Mesothelial cell of epicardium (in vitro differentiated cells): ENCODE measurements at places on chromosomes 6 and 20. TPM values are rescaled to one million over a fixed set of nuclear protein-coding genes. Genes with fewer than 3 reads are reported as not detected.

DNA sequence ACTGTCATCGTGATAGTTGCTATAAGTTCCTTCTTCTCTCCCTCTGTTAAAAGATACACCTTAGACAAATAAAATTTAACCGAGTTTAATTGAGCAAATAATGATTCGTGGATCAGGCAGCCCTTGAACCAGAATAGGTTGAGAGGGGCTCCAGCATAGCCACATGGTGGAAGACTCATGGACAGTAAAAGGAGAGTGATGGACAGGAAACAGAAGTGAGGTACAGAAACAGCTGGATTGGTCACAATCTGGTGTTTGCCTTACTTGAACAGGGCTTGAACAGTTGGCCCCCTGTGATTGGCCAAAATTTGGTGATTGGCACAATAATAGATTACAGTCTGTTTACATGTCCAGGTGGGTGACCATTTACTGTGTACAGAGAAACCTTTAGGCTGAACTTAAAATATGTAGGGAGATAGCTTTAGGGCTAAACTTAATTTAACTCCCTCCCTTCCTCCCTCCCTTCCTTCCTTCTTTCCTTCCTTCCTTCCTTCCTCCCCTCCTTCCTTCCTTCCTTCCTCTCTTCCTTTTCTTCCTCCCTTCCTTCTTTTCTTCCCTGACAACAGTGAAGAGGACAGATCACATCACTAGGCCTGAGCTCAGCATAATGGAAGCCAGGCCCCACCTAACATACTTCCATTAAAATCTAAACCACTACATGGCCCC lies 531.8 kb upstream of the JARID2 start:
- no peak overlapping the region for H3K27ac ChIP-seq
- H3K4me1 ChIP-seq, result peaks cover 2% of the 10 kb centered on the region
- no peak for DNase-seq
- no peak overlapping the region for H3K4me3 ChIP-seq

- H3K36me3 ChIP-seq, result no peaks in the 10 kb centered on the region
- H3K4me1 ChIP-seq, result no peaks in the 10 kb centered on the region
- DNase-seq, result no peak
- H3K27me3 ChIP-seq, result no peaks in the 10 kb centered on the region
- H3K27ac ChIP-seq, result no peak overlapping the region
These were observed 1131.7 kb upstream of the EYS start for GRCh38 chr6:66838764-66839163.

Gene GTSF1L
- not detected in 3 replicates for total RNA-seq

Gene ZSCAN16
- total RNA-seq, result 9.1 to 11.7 TPM (median 11.3 TPM) in 3 replicates

Gene E2F3
- 24.2 to 24.7 TPM (median 24.4 TPM) in 3 replicates for total RNA-seq

DNA sequence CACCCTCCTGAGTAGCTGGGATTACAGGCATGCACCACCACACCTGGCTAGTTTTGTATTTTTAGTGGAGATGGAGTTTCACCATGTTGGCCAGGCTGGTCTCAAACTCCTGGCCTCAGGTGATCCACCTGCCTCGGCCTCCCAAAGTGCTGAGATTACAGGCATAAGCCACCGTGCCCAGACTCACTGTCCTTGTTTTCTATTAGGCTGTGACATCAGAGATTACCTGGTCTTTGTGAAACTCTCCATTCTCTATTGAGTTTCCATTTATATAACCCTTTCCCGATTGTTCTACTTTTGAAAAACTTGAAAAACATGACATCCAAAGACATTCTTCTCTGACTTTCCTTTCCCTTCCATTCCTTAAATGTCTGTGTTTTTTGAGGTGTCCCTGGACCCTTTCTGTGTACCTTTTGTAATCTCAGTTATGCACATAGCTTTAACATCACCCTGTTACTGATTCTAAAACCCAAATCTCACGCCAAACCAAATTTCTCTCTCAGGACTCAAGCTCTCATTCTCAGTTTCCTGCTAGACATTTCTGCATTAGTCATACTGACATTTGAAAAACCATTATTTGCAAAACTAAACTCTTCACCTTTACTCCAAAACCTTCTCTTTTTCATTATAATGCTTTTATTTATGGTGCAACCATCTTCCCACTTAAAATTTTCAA lies 137.0 kb downstream of the KHDC1L start:
- H3K36me3 ChIP-seq, result peaks cover 1% of the 10 kb centered on the region
- H3K27ac ChIP-seq, result no peak overlapping the region
- H3K27me3 ChIP-seq, result no peaks in the 10 kb centered on the region
- H3K4me1 ChIP-seq, result peaks cover 15% of the 10 kb centered on the region
- H3K4me3 ChIP-seq, result no peak overlapping the region

Gene SPATA25
- total RNA-seq, result 3.2 to 4.0 TPM (median 3.4 TPM) in 3 replicates

GRCh38 chr6:7899101-7899888 lies 11.3 kb downstream of the TXNDC5 start:
- H3K27ac ChIP-seq, result peak overlapping the region; percentile 21
- H3K4me1 ChIP-seq, result peaks cover 1% of the 10 kb centered on the region
- H3K4me3 ChIP-seq, result no peak overlapping the region

DNA sequence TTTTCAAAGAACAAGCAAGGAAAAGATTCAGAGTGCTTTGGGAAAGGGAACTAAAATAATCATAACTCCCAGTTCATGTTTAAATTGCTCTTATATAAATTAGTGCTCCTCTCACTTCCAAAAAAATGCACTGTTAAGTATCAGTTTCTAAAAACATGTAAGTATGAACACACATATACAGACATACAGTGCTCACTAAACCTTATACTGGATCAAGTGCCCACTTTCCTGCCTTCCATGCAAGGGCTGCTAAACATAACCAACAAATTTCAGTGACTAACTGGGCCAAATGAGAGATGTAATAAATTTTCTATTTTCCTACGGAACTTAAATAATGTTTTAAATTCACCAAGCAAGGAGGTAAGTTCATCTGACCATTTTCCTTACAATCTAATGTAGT lies 6.4 kb downstream of the TFAP2A start:
- H3K27me3 ChIP-seq, result peaks cover 64% of the 10 kb centered on the region
- peak overlapping the region; percentile 98 for H3K4me3 ChIP-seq
- no peak for DNase-seq
- H3K36me3 ChIP-seq, result peaks cover 14% of the 10 kb centered on the region

DNA sequence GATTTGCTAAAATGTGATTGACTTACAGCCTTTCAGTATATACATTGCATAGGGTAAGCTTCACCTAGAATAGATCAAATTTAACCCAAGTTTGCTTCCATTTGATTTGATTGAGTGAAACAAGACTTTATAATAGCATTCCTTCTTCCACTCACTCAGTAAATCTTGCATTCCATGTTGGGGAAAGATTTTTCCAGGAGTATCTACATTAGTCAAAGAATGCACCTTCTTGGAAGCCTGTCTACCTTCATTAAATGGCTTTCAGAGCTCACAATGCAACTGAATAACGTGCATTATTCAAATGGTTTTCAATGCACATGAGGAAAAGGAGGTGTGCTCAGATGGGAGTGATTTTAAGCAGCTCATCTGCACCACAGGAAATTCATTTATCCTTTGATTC lies 38.3 kb upstream of the TSHZ2 start:
- no peak overlapping the region for H3K27ac ChIP-seq
- no peak for DNase-seq
- H3K4me3 ChIP-seq, result no peak overlapping the region
- peaks cover 18% of the 10 kb centered on the region for H3K27me3 ChIP-seq
- no peaks in the 10 kb centered on the region for H3K4me1 ChIP-seq

Gene CDS2
- 41.6 to 44.9 TPM (median 42.2 TPM) in 3 replicates for total RNA-seq

DNA sequence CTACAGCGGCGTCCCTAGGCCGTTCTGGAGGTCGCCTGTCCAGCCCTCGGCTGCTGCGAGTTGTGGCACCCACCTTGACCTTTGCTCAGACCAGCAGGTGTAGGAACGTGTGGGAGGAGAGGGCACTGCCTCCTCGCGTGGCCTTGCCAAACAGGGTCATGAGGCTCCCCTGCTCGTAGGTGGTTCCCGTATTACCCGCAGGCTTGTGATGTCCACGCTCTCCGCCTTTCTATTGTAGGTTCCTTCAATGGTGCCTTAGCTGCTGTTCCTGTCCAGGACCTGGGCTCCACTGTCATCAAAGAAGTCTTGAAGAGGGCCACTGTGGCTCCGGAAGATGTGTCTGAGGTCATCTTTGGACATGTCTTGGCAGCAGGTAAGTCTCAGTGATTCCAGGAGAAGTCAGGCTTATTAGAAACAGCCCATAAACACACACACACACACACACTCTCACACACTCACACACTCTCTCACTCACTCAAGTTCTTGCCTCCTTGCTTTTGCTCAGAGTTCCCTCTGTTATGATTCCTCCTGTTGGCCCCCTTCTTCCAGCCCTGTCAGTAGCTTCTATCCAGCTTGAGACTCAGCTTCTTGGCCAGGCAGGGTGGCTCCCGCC lies 942 bp downstream of the ACAT2 start:
- H3K27me3 ChIP-seq, result no peaks in the 10 kb centered on the region
- peak overlapping the region; percentile 97 for H3K27ac ChIP-seq
- peaks cover 22% of the 10 kb centered on the region for H3K36me3 ChIP-seq
- DNase-seq, result no peak
- peak overlapping the region; percentile 93 for H3K4me3 ChIP-seq

- H3K27me3 ChIP-seq, result no peaks in the 10 kb centered on the region
- H3K36me3 ChIP-seq, result peaks cover 37% of the 10 kb centered on the region
- no peaks in the 10 kb centered on the region for H3K4me1 ChIP-seq
- peak overlapping the region; percentile 27 for H3K27ac ChIP-seq
These were observed 21.2 kb upstream of the NHSL1 start for GRCh38 chr6:138520463-138520862.

GRCh38 chr20:62205618-62206387 lies 14.3 kb downstream of the HRH3 start:
- peaks cover 10% of the 10 kb centered on the region for H3K27me3 ChIP-seq
- no peak overlapping the region for H3K4me3 ChIP-seq
- no peaks in the 10 kb centered on the region for H3K4me1 ChIP-seq
- no peak for DNase-seq
- peaks cover 10% of the 10 kb centered on the region for H3K36me3 ChIP-seq

Gene RSPO3
- 26.3 to 31.1 TPM (median 30.1 TPM) in 3 replicates for total RNA-seq

GRCh38 chr6:88374553-88374952 lies 208.4 kb upstream of the CNR1 start:
- no peak overlapping the region for H3K4me3 ChIP-seq
- peaks cover 16% of the 10 kb centered on the region for H3K4me1 ChIP-seq
- no peak overlapping the region for H3K27ac ChIP-seq

Gene GSTA3
- not detected in 3 replicates for total RNA-seq

DNA sequence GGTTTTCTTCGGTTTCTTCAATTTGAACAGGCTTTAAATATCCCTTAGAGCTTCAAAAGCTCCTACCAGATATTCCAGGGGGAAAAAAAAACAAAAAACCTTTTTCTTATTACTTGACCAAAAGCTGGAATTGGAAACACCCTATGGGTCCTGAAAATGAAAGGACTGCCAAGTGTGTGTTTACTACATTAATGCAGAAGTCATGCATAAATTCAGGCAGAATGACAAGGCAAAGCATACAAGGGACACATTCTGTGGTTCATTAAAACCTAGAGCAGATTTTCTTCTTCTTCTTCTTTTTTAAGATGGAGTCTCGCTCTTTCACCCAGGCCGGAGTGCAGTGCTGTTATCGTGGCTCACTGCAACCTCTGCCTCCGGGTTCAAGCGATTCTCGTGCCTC lies 119.1 kb downstream of the GMDS start:
- DNase-seq, result no peak
- peaks cover 8% of the 10 kb centered on the region for H3K4me1 ChIP-seq
- no peaks in the 10 kb centered on the region for H3K27me3 ChIP-seq
- no peak overlapping the region for H3K4me3 ChIP-seq
- H3K36me3 ChIP-seq, result no peaks in the 10 kb centered on the region

Gene IL17F
- not detected in 3 replicates for total RNA-seq

Gene PRRT1
- total RNA-seq, result 3.0 to 4.5 TPM (median 3.4 TPM) in 3 replicates

DNA sequence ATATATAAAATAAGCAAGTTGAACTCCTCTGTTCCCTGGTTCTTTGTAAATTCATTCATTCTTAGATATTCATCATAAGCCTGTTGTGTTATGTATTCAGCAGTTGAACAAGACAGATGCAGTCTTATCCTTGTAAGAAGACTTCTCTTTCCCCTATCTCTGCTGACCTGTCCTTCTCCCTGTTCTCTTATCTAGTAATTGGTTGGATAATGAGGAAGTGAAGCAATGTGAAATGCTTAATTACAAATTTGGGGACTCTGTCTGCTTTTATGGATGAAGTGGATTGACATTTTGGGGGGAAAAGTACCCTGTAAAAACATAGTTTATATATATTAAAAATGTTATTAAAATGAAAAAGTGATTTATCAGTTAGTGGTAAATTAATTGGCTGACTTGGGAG lies 37.0 kb downstream of the CDKAL1 start:
- H3K4me3 ChIP-seq, result no peak overlapping the region
- peaks cover 6% of the 10 kb centered on the region for H3K36me3 ChIP-seq
- no peaks in the 10 kb centered on the region for H3K27me3 ChIP-seq
- peaks cover 55% of the 10 kb centered on the region for H3K4me1 ChIP-seq
- peak overlapping the region; percentile 3 for H3K27ac ChIP-seq

Gene FAM209A
- total RNA-seq, result 0.34 to 1.3 TPM (median 0.55 TPM) in 3 replicates

Gene ENPP5
- total RNA-seq, result 7.4 to 8.7 TPM (median 7.7 TPM) in 3 replicates

DNA sequence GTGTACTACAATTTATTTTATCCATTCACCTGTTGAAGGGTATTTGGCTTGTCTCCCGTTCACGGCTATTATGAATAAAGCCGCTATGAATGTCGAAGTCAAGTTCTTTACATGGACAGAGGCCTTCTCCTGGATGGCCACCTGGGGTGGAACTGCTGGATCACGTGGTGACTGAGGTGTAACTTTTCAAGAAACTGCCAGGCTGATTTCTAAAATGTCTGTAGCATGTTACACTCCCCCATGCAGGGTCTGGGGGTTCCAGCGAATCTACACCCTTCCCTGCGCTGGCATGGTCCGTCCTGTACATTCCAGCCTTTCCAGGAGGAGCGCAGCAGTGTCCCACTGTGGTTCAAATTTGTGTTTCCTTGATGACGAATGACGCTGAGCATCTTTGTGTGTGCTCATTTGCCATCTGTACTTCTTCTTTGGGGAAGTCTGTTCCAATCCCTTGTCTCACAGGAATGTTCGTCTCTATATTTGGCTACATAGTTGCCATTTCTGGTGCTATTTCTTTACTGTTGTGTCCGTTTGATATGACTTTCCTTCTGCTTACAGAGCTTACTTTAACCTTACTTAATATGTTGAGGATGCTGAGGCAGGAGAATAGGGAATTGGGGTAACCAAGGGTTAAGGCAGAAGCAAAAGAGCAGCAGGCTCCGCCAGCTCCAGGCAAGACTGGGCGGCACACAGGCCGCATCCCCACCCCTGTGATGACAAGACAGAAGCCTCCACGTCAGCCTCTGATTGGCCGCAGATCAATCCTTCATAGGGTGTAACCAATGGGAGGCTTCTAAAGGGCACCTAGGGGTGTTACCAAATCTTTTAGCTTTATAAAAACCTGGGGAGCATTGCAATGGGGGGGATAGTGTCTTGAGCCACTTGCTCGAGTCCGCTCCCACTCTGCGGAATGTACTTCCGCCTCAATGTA lies 106.6 kb downstream of the TAF4 start:
- no peak overlapping the region for H3K27ac ChIP-seq
- H3K4me1 ChIP-seq, result no peaks in the 10 kb centered on the region
- peaks cover 11% of the 10 kb centered on the region for H3K27me3 ChIP-seq
- DNase-seq, result no peak

- H3K4me1 ChIP-seq, result peaks cover 27% of the 10 kb centered on the region
- H3K4me3 ChIP-seq, result no peak overlapping the region
- DNase-seq, result no peak
- H3K27me3 ChIP-seq, result no peaks in the 10 kb centered on the region
These were observed 64.6 kb upstream of the ZMYND8 start for GRCh38 chr20:47421076-47421475.
